KBM-7 (cell line): ENCODE measurements at places on chromosomes 2 and 18.

DNA sequence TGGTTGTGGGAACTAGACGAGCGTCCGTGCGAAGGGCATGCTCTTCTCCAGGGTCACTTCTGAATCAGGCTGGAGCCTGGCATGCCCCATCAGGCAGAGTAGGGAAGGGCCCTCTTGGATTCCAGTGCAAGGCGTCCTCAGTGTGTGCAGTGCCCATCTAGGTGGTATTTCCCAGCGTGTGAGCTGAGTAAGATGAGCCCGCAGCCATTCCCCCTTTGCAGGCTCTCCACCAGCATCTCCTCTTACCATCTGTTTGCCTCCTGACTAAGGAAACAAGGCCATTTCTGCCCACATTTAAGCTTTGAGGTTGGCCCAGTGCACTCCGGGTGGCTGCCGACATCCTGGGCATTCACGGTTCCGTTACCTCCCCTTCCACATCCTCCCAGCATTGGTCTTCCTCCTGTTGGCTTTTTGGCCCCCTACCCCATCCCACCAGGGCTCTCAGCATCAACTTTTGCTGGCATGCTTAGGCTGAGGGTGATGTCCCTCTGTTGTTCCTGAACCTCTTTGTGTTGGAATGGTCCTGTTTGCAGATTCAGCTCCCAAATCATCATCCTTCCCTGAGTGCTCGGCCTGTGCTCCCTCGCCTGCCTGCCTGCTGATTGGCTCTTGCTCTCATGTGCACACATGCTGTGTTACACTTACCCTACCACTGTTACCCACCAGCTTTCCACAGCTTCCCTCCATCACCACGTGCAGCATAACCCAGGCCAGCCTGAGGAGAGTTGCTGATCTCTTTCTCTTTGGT is 11.8 kb downstream of the CEP68 start:
- no peak for DNase-seq

GRCh38 chr2:129906861-129907235 is 72.6 kb upstream of the RAB6C start:
- DNase-seq, result peak; percentile 50

GRCh38 chr2:84646514-84646913 is 130.2 kb downstream of the DNAH6 start:
- DNase-seq, result no peak

DNA sequence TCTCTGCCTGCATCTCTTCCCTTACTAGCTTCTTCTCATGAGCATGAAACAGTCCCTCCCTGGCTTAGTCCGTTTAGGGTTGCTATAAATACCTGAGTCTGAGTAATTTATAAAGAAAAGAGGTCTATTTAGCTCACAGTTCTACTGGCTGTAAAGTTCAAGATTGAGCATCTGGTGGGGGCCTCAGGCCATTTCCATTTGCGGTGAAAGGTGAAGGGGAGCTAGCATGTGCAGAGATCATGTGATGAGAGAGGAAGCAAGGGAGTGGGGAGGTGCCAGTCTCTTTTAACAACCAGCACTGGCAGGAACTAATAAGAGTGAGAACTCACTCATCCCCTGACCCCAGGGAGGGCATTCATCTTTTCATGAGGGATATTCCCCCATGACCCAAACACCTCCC is 26.8 kb downstream of the RHBDD1 start:
- no peak for DNase-seq

DNA sequence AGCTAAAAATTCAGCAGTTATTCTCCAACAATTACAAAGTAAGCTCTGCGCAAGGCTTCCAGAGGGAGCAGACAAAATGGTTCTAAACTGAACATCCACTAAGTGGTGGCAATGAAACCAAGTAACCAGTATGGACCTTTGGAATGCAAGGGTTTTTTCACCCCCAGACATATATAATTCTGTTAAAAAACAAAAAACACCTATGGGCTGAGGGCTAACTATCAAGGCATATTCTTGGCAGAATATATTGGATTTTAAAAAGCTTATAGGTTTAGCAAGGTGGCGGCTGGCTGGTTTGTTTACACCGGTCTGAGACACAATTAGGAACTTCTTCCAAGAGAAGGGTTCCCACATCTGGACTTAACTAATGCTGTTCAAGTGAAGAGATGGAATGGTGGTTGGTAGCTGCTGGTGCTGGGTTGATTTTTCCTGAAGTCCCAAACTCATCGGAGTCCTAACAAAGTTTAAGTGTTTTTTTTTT is 2.8 kb downstream of the ZFP36L2 start:
- DNase-seq, result peak; percentile 62

- no peak for DNase-seq
Observed at GRCh38 chr2:232889876-232890401, 19.9 kb downstream of the SNORC start.
